ENCODE measurements at places on chromosomes 3 and 15.

GRCh38 chr3:48514431-48515227 lies 10.7 kb upstream of the SHISA5 start:
- no peak for DNase-seq

GRCh38 chr3:66722675-66723074 lies 221.9 kb upstream of the LRIG1 start:
- DNase-seq = no peak

- DNase-seq = no peak
These were observed 84.1 kb downstream of the LRIG1 start for GRCh38 chr3:66416556-66417304.

- DNase-seq = peak; percentile 31
These were observed 29.6 kb downstream of the PSTPIP1 start for GRCh38 chr15:77024273-77025082.

DNA sequence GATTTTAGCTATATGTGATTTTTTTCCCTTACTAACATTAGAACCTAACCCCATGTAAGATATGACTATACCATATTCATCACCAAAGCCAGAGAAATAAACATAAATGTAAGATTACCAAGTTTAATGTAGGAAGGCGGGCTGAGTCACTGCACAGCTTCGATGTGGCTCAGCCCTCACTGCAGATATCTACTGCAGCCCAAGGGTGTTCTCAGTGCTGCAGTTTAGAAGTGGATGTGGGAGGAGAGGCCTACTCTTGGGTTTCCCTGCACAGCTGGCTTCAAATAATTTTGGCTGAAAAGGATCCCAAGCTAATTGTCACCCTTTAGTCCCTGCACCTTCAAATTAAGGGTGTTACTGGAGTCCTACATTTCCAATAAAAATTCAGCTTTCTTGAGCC lies 9.3 kb downstream of the ARPP19 start:
- no peak for DNase-seq

DNA sequence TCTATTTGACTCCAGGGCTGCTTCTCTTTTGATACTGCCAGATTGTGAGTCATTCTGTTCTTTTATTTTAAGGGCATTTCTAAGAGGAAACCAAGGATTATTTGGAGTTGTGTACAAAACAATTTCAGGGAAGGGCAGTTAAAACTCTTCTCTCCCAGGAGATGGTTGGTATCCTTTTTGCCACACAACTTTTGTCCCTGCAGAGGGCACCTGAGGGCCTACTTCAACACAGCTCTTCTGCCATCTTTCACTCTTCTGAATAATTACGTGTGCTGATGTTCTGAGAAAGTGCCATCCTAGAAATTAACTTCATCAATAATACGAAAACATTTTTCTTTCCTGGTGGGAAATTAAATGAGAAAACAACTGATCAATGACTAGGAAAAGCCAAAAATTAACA lies 75.7 kb upstream of the GADL1 start:
- no peak for DNase-seq

DNA sequence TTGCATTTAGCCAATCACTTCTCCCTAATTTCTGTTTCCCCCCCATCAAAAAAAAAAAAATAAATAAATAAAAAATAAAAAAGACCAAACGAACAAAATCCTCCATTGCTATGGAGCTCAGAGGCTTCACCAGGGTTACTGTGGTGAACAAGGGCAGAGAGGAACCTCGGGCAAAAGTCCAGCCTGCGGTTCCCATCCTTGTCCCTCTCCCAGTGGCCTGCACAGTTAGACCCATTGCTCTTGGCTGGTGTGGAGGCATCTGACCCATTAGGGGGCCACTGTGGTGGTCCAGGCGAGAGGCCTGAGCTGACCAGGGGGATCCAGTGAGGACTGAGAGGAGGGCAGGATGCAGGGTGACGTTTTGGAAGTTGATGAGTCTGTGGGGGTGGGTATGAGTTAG lies 18.8 kb downstream of the CORO2B start:
- DNase-seq = no peak

DNA sequence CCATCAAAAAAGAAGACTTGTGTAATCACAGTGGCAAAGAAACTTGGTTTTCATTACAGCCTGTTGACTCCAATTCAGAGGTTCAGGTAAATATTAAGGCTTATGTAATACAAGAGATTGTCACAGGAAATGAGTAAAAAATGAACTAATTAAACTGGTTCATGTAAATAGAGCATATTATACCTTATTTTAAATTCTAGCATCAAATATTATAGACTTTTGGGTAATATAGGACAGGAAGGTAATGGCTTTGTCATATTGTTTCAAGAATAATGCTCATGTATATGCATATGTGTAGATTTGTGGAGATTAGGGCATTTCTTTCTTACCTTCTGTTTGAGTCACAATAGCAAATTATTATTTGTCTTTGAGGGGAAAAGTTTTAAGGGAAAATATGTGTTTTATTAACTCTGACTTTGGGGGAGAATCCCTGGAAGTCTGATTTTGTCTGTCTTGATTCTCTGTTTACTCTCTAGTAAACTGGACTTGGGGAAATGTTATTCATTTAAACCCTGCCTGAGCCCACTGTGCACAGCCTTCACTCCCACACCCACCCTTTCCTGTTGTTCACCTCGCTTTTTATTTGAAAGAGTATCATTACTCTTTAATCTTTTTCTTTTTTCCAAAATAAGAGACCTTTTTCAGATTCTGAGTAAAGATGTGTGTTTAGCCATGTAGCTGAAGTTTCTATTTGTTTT lies 43.0 kb downstream of the RASA2 start:
- DNase-seq = no peak

- DNase-seq = no peak
These were observed 360.9 kb downstream of the ZNF385D start for GRCh38 chr3:21390136-21390535.

- peak; percentile 8 for DNase-seq
These were observed 275.3 kb downstream of the UACA start for GRCh38 chr15:70488002-70488605.

DNA sequence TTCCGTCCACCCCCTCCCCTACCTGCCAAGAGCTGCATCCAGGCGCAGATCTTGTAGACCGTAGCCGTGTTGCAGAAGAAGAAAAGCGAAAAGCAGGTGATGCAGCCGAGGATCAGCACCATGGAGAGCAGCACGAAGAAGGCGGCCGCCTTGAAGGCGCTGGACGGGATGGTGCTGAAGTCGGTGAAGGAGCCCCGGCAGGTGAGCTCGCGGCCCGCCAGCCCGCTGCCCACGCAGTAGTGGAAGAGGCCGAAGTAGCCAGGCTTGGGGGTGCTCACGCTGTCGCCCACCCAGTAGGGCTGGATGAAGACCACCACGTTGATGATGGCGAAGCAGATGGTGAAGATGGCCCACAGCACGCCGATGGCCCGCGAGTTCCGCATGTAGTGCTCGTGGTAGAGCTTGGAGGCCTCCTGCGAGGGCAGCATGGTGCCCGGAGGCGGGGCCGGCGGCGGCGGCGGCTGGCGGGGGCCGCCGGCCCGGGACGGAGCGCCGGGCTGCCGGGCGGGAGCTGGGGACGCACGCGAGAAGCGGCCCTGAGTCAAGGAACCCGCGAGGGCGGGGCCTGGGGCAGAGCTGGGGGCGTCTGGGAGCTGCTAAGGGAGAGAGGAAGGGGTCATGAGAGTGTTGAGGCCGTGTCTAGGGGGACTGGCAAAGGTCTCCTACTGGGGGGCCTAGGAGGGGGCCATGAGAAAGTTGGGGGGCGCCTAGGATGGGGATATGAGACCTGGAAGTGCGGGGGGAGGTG lies 1.2 kb downstream of the LHFPL4 start:
- peak; percentile 3 for DNase-seq

DNA sequence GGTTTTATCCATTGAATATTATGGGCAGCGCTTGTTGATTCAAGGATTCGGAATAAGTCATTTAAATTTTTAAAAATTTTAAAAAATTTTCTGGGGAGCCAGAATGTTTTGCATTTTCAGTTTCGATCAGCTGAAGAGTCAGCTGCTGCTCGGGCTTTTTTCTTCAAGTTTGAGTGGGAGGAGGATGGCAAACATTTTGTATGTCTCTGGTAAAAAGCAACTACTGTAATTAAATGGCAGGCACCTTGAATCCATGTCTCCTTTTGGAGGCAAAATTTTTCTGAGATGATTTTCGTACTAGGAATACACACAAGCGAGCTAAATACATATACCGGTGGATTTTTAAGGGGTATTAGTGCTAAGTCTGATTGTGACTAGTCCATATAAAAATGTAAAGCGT lies 612 bp downstream of the C3orf38 start:
- DNase-seq = no peak

DNA sequence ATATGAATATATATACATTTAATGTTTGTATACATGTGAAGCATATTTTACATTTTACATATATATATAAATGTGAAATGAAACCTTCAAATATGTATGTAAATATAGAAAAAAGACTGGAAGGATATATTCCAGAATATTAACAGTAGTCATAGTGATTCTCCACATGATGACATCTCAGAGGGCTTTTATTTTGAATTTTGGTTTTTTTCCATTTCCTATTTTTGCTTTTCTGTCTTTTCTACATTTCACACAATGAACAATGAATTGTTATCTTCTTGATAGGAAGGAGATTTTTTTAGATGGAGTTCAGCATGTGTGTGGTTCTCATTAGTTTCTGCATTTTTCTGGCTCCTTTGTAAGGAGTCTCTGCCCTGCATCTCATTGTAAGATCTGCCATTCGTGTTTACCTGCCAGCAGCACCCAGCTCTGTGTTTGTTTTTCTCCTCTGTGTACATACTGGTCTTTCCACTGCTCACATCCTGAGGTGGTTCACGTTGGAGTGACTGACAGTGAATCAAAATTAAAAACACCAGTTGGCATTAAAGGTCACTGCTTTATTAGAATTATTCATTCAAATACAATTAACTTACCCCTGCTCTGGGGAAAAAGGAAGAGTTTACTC lies 425.3 kb upstream of the MDFIC2 start:
- peak; percentile 34 for DNase-seq

DNA sequence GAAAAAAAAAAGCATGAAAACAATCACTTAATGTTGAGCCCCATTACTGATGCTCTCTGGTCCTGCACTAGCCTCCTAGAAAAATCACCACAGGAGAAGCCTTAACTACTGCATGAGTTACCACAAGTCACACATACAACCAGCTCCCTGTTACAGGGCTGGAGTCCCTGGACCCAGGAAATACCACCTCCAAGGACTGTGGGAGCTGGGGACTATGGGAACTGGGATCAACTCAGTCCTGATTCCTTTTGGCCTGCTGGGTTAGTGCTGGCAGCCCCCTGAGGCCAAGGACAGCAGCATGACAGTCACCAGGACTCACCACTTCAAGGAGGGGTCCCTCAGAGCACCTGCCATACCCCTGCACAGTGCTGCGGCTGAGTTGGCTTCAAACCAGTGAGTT lies 559 bp downstream of the NR1I2 start:
- no peak for DNase-seq

DNA sequence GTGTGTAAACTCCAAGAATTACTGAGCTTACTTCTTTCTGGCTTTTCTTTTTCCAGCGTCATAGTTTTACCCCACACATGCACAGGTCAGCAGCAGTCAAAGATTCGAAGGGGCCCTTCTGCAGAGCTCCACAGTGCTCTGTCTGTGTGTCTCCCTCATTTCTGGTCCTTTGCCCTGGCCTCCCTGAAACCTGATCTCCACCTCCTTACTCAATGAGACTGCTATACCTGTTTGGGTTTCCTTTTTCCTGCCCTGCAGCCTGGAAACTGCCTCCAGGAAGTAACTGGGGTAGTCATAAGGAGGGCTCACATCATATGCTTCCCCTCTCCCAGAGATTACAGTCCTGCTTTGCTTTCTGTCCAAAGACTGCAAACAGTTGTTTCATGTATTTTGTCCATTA lies 82.8 kb upstream of the TNIK start:
- DNase-seq = no peak

- DNase-seq = no peak
These were observed 193.9 kb upstream of the UBE2E1 start for GRCh38 chr3:23611737-23612295.

GRCh38 chr3:153768561-153769469 lies 352.4 kb upstream of the ARHGEF26 start:
- DNase-seq = peak; percentile 17

DNA sequence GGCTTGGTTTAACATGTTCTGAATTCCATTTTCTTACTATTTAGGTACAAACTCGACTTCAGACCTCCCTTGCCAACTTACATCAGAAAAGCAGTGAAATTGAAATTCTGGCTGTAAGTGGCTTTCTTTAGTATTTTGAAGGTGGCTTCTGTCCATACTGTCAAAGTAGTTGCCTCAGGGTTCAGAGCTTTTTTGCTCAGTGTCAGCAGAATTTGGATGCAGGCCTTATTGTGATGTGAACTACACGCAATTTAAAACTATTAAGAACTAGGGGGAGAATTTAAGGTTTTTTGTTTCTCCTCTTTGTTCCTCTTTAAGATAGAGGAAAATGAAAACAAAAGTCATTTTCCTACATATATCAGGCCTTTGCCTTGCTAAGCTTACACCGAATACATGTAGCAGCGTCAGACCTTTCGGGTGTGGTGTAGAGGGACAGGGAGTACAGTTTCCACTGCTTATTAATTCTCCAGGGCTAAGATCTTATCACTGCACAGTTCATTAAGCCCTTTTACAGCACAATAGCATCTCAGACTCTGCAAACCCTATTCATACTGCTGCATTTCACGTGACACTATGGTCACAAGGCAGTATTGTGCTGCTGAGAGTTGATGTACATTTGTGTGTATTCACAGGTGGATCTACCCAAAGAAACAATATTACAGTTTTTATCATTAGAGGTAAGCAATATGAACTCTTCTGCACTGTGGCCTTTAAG lies 6.7 kb downstream of the SRP14 start:
- DNase-seq = peak; percentile 88

- no peak for DNase-seq
These were observed 86.0 kb downstream of the EFL1 start for GRCh38 chr15:82176542-82176941.

GRCh38 chr3:169147238-169148008 lies 516.1 kb downstream of the MECOM start:
- peak; percentile 88 for DNase-seq

DNA sequence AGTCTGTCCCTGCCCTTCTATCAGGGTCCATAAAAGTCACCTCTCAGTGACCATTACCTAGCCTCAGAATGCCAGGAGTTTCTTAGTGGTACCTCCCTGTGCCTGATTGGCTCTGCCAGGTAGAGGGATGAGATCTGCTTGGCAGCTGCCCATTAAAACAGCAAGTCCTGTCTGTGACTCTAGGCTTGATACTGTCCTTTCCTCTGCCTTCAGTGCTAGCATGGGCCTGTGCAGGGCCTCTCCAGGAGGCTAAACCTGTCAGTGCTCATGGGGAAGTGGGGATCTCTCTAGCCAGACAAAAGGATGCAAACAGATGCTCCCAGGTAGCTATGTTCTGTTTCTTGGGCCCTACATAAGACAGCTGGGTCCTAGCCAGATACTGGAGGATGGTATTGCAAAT lies 10.0 kb upstream of the MANF start:
- no peak for DNase-seq

DNA sequence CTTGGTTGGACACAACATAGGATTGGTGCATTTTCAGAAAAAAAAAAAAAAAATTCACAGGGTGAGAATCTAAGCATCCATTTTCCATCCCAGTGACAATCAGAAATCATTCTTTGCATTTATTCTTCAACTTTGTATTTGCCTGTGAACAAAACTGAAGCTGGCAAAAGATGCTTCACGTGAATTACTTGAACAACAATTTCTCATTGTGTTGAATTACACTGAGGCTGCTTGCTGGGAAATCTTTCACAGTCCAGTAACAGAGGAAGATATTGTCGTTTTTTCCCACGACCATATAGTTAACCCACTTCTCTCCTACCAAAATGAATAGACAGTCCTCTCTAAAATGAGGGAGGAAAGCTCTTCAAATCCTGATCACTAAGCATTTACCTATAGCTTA lies 4.3 kb upstream of the SLCO3A1 start:
- DNase-seq = no peak

GRCh38 chr15:46293550-46293949 lies 658.7 kb downstream of the SQOR start:
- no peak for DNase-seq

GRCh38 chr15:89105147-89105546 lies 16.9 kb downstream of the ABHD2 start:
- no peak for DNase-seq

Data from NCI-H526 treated with DMSO at 0.1 percent for 48 hours (cell line).